Tongue (tissue), 3 donors: ENCODE measurements at places on chromosomes 1 and 21. TPM values are rescaled to one million over a fixed set of nuclear protein-coding genes. Genes with fewer than 3 reads are reported as not detected.

The DPT gene
- total RNA-seq: 144 TPM

The DYNLT5 gene
- 5.3 TPM for total RNA-seq

The RAB3B gene
- total RNA-seq: 0.51 TPM

- peak; percentile 63 for DNase-seq
Observed at GRCh38 chr1:81129366-81129765, 671.4 kb upstream of the ADGRL2 start.

The LCE1A gene
- total RNA-seq: not detected

- no peak for DNase-seq
Observed at GRCh38 chr1:178190881-178191280, 97.0 kb downstream of the RASAL2 start.

GRCh38 chr21:41622831-41623548 lies 115.0 kb upstream of the TMPRSS2 start:
- DNase-seq: no peak

GRCh38 chr21:45439901-45440461 lies 35.0 kb downstream of the COL18A1 start:
- no peak for DNase-seq
